ENCODE measurements at places on chromosomes 5 and 9.

DNA sequence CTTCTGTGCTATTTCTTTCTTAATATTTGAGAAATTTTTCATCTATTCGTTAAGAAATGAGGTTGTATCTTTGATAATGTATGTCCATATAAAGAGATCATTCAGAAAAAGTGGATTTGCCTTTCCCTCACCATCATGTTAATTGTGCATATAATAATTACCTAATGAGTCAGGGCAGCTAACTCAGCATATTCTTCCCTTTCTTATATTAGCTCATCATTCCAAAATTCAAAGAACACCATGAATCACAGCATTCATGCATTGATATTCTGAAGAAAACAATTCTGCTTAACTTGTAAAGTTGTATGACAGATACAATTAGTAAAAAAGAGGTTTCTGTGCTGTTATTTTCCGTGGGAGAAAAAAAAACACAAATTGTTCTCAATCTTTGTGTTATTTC, 630.6 kb downstream of the TLE1 start:
- no peak for DNase-seq

DNA sequence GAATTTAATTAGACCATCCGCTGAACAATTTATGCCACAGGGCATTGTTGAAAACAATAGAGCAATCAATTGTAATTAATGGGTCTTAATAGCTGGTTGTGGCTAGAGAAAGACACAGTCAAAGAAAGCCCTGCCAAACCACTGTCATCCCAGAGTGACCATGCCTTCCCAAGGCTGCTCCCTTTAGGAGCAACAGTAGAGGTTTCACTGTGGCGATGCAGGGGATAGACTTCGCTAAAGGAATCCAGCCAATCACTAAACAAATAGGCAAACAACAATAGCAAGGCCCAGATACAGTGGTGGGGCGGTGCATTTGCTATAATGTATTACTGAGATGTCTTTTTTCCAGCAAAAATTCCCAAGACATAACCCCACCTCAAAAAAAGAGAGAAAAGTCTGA, 87.8 kb upstream of the SLC27A6 start:
- no peak for DNase-seq

- no peak for DNase-seq
Observed at GRCh38 chr5:168895295-168896071, 316.3 kb upstream of the PANK3 start.

GRCh38 chr5:158819840-158820620, 279.7 kb downstream of the EBF1 start:
- DNase-seq = no peak

GRCh38 chr5:133524666-133525065, 87.7 kb downstream of the FSTL4 start:
- no peak for DNase-seq

DNA sequence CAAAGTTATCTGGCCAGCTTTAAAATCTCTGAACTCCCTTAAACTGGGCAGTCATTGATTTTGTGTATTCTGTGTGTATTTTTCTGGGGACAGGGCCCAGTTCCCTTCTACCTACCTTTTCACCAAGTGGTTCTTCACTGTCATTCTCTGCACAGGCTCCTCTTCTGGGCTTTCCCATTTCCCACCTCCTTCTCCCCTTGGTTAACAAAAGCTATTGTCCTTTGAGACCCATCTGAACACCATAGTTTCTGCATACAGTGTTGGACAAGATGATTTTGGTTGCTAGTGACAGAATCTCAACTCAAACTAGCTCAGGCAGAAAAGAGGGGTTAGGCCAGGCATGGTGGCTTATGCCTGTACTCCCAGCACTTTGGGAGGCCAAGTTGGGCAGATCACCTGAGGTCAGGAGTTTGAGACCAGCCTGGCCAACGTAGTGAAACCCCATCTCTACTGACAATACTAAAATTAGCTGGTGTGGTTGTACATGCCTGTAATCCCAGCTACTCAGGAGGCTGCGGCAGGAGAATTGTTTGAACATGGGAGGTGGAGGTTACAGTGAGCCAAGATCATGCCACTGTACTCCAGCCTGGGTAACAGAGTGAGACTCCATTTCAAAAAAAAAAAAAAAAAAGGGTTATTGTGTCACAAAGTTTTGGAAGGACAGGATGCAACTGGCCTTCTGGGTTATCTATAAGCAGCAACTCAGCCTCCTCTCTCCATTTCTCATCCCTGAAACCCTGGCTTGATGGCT, 31.0 kb upstream of the ANKRD34B start:
- no peak for DNase-seq

DNA sequence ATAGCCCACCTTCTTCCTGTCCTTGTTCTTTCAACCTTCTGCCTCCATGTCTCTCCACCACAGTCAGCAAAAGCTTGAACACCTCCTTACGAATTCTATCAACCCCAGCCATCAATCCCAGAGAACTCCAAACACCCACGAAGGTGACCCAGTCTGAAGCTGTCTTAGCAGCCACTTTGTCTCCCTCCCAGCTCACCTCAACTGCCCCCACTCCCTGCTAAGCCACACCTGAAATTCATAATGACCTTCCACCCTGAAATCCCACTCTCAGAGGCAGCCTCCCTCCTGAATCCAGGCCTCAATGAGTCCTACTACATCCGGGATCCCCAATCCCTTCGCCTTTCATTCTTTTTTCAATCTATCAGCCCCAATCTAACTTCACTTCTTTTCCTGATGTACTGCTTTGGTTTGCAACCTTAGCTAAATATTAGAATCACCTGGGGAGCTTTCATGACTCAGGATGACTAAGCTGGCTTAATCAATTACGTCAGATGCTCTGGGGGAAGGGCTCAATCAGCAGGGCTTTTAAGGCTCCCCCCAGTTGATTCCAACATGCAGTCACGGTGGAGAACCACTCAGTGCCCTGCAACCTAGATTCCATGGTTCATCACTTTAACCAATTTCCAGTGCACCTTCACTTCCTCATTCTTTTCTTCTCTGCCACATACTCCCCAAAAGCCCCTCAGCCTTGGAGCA, 32.2 kb downstream of the BHMT start:
- no peak for DNase-seq

DNA sequence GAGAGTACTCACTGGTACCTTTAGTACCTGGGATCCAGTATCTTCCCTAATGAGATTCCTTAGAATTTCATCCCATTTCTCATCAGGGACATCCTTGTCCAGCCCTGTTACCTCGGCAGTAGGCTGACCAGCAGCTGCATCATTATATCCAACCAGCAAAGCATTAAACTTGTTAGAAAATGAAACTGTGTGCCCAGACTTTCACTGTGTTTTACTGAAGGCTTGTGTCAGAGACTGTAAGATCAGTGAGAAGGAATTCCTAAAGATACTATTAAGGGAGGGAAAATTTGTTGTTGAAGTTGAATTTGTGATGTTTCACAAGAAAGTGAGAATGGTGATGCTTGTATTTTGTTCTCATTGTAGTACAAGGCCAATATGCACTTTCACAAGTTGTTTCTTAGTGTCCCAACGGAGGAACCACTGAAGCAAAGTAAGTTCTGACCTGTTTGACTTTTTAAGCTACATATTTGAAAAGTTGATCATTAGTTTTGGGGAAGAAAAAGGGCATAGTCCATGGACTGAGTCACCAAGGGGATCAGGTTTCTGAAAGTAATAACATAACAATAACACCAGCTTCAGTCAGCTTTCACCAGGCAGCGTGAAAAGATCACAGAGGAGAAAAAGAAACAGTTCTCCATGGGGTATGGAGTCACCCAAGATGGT, 48.8 kb downstream of the GRAMD2B start:
- DNase-seq = peak; percentile 42

GRCh38 chr9:116142706-116143492, 10.7 kb upstream of the PAPPA start:
- no peak for DNase-seq

- DNase-seq = no peak
Observed at GRCh38 chr5:141512390-141512910, 23.6 kb downstream of the PCDHGC5 start.

DNA sequence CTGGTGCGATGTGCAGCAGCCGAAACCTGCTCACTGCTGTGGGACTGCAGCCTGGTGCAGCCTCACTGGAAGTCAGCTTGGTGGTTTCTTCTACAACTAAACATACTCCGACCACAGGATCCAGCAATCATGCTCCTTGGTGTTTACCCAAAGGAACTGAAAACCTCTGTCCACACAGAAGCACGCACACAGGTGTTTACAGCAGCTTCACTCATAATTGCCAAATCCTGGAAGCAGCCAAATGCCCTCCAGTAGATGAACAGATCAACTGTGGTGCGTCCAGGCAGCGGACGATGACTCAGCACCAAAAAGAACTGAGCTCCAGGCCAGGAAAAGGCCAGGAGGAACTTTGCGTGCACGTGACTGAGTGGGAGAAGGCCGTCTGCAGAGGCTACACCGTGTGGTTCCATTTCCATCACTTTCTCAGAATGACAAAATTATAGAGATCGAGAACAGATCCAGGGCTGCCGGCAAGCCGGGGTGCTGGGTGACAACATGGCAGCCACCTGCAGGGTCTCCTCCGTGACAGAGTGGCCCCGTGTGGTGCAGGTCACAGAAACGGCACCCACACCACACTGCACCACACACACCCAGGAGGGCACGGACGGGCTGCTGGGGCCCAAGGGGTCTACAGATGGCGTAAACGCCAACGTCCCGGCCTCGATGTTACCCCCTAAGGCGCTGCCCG, 23.1 kb upstream of the NSMF start:
- DNase-seq = peak; percentile 83

DNA sequence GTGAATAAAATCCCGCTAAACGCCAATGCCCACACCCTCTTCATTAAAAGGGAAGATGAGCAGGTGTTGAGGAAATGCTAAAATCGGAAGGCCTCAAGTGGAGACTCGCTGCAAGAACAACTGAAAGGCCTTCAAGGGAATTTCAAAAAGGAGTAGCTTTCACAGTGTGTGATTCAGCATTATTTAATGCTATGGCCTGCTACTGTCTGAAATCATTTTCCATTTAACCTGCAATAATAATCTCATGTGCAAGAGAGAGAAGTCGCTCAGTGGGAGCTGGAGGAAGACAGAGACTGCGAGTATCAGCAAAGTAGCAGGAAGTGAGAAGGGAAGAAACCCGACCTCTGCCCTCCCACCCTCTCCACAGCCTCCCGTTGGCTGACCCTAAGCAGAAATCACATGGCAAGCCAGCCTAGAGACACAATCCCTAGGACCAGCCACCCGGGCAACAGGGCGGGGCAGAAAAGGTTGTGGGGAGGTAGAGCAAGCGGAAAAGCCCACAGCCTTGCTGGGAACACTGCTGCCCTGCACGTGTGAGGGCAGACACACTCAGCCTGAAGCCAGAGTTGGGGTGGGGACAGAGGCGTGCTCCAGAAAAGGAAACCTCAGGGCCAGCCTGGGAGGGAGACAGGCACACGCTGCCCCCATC, 39.9 kb upstream of the CTSL start:
- DNase-seq = no peak

- DNase-seq = peak; percentile 30
Observed at GRCh38 chr9:135857371-135857786, 50.0 kb downstream of the CAMSAP1 start.

DNA sequence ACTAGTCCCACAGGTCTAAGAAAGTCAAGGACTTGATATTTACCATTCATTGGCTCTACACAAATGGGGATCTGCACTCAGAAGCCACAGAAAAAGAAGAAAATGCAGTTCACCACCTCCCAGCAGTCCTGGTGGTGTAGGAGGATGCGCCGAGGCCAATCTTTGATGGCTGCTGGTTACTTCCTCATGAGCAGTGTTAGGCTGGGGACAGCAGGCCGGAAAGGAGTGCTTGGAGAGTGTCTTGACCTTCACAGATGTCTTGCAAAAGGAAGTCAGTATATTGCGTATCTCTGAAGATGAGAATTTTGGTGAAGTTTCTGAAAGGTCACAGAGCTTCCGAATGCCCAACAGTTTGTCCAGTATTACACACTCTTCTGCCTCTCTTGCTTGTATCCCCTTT, 597.0 kb downstream of the EBF1 start:
- DNase-seq = no peak

GRCh38 chr5:40505031-40505430, 174.7 kb upstream of the PTGER4 start:
- no peak for DNase-seq

DNA sequence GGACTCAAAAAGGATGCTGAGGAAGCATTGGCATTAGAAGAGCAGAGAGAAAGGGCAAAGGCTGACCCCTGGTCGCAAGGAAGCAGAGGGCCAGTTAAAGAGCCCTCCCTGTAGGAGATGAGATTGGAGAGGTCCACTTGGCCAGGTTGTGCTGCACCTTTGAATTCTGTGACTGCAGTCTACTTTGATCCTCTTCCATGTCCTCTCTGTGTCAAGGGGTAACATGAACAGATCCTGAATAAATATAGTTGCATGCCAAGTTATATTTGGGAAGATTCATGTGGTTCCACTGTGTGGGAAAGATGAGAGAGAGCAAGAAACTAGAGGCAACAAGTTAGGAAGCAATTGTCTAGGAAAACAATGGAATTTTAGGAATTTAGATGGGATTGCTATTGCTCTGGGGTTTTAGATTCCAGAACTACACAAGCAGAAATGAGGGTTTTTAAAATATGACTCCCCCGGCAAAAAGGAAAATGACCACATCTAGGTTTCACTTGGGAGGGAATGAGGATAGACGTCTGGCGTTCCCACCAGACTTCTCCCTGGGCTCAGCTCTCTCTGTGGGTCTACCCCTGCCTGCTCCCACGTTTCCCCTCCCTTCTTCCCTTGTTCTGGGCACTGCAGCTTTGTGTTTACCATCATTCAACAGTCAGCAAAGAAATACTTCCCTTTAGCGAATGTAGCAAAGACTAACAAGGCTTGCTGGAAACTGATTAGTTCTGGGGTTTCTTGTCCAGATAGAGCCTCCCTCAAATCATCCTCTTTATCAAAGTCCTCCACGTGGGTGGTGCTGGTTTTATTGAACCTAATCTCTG, 63.6 kb downstream of the SNX18 start:
- DNase-seq = no peak

- peak; percentile 16 for DNase-seq
Observed at GRCh38 chr5:33576726-33577590, 136.2 kb downstream of the TARS1 start.

GRCh38 chr5:112787896-112788295, 50.2 kb downstream of the APC start:
- DNase-seq = no peak

Data from AG04450 (cell line).